ENCODE measurements at places on chromosomes 6 and 20.

- DNase-seq = no peak
These were observed 84.5 kb downstream of the JARID2 start for GRCh38 chr6:15330174-15330944.

- DNase-seq = peak; percentile 19
These were observed 2.3 kb downstream of the BMP6 start for GRCh38 chr6:7727946-7728854.

- DNase-seq = no peak
These were observed 86.7 kb upstream of the LAMP5 start for GRCh38 chr20:9427430-9428291.

DNA sequence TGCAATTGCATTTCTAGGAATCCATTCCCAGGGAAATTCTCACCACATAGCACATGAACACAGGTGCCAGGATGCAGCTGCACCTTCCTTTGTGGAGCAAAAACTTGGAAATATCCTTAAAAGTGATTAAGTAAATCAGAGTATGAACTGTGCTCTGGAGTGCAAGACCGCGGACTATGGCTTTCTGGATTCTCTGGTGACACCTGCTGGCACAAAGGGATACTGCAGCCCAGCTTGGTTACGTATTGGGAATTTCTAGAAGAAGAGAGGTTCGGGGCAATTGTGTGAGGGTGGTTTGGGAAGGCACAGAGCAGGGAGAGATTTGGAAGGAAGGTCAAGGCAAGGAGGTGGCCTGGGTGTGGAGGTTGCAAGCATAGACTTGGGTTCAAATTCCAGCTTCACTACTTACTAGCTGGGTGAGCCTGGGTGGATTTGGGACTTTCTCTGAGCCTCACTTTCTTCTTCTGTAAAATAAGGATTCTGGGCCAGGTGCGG, 15.9 kb upstream of the PEDS1 start:
- no peak for DNase-seq

DNA sequence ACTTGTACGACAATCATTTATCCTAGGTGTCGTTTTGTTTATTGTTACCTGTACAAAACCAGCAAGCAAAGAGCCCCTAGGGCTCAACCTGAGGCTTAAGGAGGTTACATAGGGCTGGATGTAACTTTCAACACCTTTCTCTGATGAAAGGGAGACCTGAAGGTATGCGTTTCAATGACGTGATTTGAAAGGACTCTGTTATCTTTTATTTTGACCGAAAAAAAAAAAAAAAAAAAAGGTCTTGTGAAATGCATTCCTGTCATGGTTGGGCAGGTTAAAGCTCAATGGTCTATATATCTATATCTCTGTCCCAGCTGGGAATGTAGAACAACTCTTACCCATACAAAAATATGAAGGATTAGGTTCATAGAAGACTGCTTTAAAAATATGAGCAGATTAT, 78.7 kb upstream of the SASH1 start:
- no peak for DNase-seq

DNA sequence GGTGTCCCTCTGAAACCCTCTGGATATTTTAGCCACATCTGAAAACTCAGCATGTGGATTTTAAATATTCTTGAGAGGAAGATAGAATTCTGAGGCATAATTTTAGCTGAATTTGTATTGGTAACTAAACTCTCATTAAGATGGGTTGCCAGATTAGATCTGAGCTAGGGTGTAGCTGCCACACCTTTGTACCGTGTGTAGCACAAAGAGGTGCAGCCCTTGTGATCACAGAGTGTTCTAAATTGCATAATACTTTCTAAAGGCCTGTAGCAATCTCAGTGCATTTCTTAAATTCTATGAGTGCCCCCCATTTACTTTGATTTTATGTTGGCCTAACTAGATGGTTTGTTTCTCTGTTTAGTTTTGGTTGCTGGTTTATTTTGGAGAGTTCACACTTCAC, 53.0 kb downstream of the FLRT3 start:
- DNase-seq = no peak

GRCh38 chr6:7025861-7026260, 81.9 kb upstream of the RREB1 start:
- DNase-seq = no peak

DNA sequence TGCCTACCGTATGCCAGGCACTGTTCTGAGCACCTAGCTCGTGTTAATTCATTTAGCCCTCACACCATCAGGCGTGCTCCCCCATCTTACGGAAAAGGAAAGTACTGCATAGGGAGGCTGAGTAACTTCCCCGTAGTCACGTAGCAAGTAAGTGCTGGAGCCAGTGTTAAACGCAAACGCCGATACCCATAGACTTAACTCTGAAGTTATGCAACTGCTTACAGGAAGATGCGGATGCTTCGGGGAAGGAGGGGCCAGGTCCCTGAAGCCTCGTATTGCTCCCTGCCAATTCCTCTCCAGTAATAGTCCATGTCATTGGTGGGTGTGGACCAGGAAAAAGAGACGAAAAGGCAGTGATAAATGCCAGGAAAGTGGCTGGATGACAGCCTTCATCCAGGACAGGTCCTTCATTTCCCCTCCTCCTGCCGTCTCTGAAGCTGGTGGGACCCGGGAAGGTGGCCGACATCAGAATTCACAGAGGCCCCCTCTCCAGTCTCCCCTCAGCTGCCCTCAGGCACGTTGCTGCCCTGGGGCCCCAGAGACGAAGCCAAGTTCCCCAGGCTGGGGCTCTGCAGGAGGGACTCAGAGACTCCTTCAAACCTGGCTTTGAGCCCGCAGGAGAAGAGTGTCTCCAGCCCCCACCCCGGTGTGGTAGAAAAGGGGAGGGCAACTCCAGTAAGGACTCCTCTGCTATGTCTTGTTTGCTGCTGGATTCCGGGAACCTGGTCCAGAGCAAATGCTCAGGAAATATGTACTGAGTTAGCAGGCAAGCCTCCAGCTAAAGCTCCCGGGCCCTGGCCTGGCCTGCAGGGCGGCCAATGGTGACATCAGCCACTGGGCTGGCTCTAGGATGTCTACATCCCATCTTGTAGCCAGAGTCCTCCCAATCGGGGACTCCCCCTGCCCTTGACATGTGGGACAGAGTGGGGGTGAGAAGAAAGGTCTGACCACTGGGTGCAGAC, 37.8 kb downstream of the RAB44 start:
- DNase-seq = no peak

DNA sequence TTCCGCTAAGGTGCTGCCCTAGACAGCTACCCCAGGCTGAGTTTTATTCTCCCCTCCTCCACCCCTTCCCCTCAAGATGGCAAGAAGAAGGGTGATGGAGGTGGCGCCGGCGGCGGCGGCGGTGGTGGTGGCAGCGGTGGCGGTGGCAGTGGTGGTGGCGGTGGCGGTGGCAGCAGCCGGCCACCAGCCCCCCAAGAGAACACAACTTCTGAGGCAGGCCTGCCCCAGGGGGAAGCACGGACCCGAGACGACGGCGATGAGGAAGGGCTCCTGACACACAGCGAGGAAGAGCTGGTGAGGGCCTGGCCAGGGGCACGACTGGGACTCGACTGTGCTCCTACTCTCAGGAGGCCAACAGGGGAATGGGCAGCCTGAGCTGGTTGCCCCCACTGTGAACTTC, 35.1 kb downstream of the EIF2S2 start:
- DNase-seq = no peak

DNA sequence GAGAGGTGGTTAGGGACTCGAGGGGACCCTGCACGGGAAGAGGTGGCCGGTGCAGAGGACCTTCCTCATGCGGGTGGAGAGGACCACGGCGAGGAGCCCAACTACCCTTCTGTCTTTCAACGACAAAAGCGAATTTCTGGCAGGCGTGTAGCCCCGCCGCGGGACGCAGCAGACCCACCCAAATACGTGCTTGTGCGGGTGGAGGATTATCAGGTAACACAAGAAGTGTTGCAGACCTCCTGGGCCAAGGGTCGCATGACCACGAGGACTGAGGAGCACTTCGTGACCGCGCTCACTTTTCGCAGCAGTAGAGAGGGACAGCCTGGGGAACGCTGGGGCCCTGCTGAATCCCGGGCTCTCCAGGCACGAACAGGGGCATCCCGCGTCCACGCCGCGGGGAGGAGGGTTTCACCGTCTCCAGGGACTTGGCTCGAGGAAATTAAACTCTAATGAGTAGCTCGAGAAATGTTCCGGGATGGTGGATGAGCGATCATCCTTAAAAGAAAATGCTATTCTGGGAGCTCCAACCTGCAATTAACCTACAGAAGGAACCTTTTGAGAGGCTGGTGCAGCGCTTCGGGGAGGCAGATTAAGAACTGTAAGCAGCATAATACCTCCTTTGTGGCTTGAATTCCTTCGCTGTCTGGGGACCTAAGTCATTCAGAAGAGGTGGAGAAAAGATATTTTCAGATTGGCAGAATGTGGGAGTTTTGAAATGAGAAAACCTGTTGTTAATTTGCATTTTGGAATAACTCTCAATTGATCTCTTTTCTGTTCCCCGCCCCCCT, 804 bp downstream of the C6orf141 start:
- DNase-seq = no peak

DNA sequence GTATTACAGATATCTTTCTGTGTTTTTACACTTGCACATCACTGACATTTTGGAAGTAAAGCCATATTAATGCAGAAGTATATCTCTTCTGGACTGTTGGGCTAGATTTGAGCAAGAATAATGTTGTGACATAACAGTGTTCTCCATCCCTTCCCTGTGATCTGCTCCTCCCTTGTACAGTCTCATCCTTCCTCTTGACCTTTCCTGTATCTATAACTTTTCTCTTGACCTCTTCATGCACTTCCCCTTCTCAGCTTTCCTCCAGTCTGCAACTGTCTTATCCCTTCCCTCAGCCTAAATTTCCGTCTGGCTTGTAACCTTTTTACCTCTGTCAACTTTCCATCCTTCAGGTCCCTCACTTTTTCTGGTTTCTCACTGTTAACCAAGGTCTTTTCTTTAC, 29.8 kb downstream of the NCOA3 start:
- no peak for DNase-seq

- no peak for DNase-seq
These were observed 569.9 kb downstream of the CDH26 start for GRCh38 chr20:60528141-60528540.

DNA sequence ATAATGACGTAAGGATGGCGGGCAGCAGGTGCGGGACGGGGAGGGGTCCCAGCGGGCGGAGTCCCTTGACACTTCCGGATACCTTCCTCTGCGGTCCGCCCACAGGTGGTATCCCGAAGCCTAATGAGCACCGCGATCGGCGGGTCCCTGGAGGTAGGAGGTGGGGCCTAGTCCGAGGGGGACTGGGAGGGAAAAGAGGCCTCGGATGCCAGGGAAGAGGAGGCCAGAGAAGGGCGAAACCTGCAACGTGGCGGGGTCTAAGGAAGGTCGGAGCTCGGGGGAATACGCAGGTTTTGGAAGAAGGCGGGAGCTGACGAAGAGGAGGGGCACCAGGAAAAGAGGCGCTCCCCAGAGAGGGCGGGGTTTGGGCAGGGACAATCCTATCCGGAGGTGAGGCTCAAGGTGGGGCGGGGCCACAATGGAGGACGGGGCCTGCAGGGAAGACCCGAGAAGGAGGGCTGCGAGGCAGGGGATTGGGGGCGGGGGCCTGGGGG, 3.7 kb downstream of the PRSS16 start:
- DNase-seq = peak; percentile 93

GRCh38 chr20:33169176-33169794, 1.3 kb downstream of the BPIFA2 start:
- DNase-seq = no peak

GRCh38 chr6:13874191-13874549, 50.6 kb upstream of the RNF182 start:
- DNase-seq = no peak

DNA sequence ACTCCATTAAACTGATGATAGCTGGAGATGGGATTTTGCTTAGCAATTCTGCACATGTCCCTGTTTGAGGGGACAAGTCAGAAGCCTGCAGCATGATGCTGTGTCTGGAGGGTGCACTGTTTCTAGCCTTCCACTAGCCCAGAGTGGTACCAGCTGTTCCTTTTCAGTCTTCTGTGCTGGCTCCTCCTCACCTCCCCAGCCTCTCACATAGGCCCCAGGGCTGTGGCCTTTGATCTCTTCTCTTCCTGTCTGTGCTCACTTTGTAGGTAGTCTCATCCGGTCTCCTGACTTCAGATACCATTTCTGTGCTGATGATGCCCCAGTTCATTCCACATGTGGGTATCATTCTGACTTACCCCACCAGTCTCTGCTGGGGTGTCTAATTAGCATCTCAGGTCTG, 126.3 kb downstream of the HIVEP1 start:
- DNase-seq = no peak

DNA sequence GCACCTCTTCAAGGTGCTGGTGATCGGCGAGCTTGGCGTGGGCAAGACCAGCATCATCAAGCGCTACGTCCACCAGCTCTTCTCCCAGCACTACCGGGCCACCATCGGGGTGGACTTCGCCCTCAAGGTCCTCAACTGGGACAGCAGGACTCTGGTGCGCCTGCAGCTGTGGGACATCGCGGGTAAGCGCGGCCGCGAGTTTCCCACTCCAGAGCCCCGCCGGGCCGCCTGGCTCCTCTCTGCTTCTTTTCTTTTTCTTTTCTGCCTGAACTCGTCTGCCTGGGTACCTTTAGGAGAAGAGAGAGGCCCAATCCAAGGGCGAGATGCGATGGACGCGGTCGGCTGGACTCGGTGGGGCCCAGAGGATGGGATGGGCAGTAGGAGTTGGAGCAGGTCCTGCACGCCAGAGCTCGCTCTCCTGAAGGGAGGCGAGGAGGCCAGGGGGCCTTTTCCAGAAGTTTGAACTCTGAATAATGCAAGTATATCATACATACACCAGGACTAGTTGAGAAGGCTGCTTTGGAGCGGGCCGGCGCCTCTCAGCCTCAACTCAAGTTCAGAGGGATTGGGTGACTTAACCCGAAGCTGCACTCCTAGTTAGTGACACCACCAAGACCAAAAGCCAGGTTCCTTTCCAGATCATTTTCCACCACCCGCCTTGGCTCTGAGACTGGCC, 445 bp downstream of the RAB32 start:
- no peak for DNase-seq

DNA sequence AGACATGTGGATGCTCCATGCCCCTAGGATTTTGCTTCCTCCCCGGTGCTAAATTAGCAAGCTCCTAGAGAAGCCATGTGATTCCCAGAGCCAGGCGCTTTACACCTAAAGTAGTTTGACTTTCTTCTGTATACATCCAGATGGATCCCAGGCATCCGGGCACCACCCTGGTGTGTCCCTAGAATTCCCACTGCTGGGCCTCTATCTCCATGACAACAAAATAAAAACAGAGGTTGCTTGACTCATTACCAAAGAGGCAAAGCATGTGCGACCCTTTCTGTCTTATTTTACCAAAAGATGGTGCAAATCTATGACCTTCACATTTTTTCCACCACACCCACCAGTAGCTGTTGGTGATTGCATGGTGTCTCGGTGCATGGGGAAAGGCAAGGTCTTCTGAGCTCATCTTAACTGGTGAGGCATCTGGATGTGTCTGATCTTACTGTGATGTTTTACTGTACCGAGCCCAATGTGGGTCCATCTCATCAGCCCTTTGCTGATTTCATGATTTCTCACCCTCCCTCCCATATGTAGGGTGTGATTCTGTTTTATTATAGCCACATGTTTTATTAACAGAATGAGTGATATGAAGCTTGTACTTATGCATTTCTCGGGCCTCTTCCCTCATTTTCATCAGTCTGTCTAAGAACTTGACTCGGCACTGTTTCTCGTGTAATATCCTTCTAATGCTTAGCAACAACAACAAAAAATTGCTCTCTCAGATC, 27.4 kb upstream of the VAPB start:
- DNase-seq = peak; percentile 79
